Activated CD4-positive, alpha-beta T cell treated with anti-CD3 and anti-CD28 coated beads for 1 hour (primary cell): ENCODE measurements at places on chromosomes 7 and 10.

DNA sequence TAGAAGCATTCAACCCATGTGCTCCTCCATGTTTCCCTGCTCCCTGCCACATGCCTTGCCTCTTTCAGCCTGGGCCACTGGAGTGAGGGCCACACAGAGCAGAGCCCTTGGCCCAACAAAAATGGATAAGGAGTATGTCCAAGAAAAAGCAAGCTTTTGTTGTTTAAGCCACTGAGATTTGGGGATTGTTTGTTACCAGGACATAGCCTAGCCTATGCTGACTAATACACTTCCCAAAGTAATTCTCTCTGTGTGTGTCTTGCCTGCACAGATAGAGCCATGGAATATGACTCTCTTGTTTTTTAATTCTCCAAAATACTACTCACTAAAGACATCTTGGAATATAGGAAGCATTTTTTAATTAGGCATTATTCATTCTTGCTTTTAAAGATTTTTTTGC, 13.5 kb upstream of the ITIH2 start:
- no peak for DNase-seq

DNA sequence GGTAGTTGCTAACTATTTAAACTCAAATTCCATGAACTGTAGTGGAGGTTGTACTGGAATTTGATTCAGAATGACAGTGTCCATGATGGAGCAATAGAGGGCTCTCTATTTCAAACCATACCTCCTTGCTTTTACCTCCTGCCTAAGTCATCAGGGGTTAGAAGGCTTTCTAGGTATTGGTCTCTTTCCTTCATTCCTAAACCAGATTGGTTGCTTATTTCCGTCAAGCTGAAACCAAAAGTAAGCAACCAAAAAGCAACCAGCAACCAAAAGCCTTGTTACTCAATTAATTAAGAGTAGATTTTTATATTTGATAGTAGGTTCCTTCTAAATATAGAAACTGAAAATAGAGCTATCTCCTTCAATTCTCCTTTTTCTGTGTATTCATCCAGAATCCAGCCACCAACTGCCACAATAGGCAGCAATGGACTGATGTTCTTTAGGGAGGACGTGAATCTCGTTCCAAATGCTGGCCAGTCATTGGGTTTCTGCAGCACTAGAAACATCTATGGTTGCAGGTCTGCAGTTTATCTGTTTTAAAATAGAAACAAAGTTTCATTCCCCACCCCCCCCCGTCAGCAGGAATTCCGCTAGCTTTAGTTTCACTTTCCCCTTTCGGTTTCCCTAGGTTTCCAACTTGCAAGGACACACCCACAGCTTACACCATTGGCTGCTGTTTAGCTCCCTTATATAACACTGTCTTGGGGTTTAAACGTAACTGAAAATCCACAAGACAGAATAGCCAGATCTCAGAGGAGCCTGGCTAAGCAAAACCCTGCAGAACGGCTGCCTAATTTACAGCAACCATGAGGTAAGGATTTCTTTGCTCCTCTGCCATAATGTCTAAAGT, at the start of gene IFIT1:
IFIT1 (plus strand) TSS at position 717 of the 850 bp plus-strand sequence; CDS start at position 807, 90 bp downstream.
- peak; percentile 43 for DNase-seq

DNA sequence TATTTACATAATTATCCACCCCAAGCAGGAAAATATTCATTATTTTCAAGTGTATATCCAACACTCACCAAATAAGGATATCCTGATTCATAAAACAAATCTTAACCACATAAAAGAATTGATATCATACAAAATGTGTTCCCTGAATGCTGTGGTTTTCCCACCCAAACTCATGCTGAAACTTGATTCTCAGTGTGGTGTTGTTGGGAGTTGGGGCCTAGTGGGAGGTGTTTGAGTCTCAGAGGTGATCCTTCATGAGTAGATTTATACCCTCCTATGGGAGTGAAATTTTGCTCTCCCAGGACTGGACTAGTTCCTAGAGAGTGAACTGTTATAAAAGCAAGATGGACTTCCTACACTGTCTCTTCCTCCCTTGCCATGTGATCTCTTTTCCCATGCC, 1028.3 kb downstream of the SORCS1 start:
- DNase-seq = no peak

DNA sequence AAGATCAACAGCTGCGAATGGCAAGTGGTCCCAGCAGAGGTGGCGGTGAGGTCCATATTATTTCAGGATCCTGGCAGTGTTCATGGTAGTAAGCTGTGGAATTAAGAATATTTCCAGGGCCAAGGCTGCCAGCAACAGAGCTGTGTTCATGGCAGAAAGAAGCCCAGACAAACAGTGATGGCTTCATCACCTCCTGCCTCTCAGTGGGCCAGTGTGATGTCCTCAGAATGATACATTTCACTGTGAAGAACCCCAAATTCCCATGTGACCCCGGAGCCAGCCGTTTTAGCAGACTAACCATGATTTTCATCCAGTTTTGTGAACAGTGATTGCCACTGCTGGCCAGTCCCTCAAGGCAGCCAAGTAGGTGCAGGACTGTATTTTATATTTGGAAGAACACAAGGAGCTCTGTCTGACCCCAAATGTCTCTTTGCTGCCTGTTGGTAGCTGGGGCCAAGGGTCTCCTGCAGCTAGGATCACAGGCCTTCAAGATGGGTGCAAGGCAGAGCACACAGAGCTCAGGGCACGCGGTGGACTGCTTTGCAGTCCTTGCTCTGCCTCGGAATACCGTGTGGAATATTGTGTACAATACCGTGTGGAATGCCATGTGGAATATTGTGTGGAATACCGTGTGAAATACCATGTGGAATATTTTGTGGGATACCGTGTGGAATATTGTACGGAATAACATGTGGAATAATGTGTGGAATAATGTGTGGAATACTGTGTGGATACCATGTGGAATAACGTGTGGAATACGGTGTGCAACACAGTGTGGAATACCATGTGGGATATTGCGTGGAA, 132.3 kb upstream of the CHST15 start:
- no peak for DNase-seq

GRCh38 chr10:13555884-13556510, 27.2 kb upstream of the BEND7 start:
- DNase-seq = no peak
